NCI-H2081 treated with DMSO at 0.1 percent for 48 hours (cell line): ENCODE measurements at places on chromosomes 2 and 18.
A peak's percentile ranks its signal among the peaks of the same experiment; 100 is the strongest.

DNA sequence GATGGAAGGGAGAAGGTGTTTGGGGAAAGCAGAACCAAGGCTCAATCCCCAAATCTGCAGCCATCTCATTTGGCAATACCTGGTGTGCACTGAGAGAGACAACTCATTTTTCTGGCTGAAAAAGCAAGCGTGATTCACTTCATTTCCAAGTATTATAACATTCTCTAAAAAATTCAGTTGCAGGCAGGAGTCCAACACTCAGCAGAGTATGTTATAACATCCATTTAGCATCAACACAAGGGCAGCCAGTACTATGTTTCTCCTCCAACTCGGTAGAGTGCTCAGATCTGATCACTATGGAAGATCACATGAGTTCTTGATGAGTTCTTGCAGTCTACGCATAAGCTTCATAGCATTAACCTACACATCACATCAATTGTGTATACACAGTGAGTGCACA lies 99.4 kb upstream of the PID1 start:
- DNase-seq = no peak

DNA sequence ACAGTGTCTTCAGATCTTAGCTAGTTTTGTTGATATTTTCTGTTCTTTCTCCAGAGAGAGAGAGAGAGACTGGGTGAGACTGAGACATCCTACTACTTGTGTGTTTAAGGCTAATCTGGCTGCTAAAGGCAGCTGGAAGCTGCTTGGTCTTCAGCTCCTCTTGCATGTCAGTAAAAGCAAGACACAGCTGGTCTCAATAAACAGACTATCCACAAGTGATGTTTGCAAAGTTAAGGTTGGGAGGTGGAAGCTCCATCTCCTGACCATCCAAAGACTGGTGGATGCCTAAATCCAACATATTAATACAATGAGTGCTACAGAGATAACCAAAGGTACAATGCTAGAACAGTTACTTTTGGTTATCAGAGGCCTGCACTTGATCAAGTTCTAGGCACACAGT lies 17.8 kb downstream of the ERFE start:
- DNase-seq = no peak

GRCh38 chr18:7941533-7941932 lies 374.4 kb downstream of the PTPRM start:
- DNase-seq = peak; percentile 88

GRCh38 chr18:30982285-30982992 lies 60.1 kb downstream of the DSC3 start:
- no peak for DNase-seq

DNA sequence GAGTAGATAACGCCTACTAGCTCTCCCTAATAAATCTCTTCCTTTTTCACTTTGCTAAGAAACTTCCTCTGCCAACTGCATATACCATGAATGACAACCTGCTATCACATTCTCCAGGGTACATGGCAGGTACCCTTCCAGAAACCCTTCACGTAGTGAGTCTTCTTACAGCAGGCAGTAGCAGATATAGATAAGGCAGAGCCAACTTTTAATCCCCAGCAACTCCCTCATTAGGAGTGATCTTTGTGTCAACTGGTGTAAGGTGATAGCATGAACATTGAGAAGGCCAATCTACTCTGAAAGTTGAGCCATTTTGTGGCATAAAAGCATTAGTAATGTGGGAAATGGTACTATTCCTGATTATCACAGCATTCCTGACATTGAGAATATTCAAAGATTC lies 5.7 kb upstream of the STK17B start:
- no peak for DNase-seq

DNA sequence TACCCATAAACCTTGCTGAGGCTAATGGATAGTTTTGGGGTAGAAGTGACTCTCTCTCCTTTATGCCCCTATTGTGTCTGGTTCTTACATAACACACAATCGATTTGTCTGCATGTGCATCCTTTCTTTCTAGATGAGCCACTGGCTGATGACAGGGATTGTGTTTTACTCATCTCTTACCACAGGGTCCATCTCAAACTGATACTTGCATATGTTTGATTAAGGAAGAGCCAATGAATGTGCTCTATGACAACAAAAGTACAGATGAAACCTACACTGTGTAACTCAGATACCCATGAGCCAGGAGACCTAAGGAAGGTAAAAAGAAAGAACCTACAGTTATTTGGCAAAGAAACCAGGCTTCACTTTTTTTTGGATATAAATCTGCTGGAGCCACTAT lies 13.2 kb upstream of the BZW1 start:
- no peak for DNase-seq

GRCh38 chr2:10007921-10008808 lies 35.2 kb upstream of the KLF11 start:
- DNase-seq = no peak

DNA sequence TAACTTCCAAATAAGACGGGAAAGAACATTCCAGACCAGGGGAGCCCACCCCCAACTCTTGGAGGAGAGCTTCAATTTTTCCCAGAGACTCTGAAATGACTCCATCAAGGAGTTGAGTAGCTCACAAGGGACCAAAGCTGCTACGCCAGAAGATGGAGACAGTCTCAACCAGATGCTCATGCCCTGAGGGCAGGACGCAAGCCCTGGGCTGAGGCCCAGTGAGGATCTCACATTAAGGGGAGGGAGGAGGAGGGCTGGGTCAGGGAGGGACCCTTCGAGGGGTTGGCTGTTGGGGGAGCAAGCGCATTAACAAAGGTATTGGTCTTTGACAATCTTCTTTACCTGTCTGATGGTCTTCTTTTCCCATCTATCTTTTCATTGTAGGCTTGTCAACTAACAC lies 141.3 kb upstream of the SLC1A4 start:
- no peak for DNase-seq

GRCh38 chr2:50995610-50996009 lies 36.3 kb downstream of the NRXN1 start:
- DNase-seq = no peak

GRCh38 chr2:28004086-28004485 lies 113.6 kb downstream of the BABAM2 start:
- no peak for DNase-seq

- DNase-seq = peak; percentile 20
These were observed 26.1 kb downstream of the KCTD18 start for GRCh38 chr2:200483729-200484198.

DNA sequence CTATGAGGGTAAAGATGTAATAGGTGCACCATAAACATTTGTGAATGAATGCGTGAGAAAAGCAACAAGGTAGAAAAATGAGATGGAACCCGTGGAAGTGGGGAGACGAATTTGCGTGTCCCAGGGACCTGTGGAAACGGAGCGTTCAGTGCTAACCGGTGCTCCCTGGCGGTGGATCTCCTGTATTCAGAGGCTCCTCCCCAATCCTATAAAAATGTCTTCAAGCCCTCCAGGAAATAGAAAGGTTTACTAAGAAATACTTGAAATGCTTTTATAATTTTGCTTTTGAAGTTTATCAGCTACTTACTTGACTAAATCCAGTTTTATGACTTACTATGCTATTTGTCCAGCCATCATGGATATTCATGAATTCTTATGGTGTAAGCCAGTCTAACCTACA lies 62.8 kb upstream of the RBM44 start:
- no peak for DNase-seq

DNA sequence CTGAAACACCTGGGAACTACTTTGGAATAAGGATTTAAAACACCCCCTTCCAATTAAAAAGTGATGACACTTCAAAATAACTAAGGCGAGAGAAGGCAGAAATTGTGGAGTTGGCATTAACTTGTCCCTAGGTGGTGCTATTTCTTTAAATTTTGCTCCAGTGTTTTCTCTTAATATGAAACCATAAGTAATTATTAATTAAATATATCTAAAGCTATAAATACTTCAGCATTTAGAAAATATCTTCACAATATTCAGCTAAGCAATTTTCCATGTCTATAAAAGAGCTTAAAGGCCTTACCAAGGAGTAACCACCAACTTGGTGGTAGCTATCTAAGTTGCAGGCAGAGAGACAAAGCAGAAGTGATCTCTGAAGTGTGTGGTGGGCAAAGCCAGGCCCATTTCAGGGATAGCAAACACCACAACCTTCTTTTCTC lies 186.8 kb upstream of the PGAP1 start:
- DNase-seq = peak; percentile 1

DNA sequence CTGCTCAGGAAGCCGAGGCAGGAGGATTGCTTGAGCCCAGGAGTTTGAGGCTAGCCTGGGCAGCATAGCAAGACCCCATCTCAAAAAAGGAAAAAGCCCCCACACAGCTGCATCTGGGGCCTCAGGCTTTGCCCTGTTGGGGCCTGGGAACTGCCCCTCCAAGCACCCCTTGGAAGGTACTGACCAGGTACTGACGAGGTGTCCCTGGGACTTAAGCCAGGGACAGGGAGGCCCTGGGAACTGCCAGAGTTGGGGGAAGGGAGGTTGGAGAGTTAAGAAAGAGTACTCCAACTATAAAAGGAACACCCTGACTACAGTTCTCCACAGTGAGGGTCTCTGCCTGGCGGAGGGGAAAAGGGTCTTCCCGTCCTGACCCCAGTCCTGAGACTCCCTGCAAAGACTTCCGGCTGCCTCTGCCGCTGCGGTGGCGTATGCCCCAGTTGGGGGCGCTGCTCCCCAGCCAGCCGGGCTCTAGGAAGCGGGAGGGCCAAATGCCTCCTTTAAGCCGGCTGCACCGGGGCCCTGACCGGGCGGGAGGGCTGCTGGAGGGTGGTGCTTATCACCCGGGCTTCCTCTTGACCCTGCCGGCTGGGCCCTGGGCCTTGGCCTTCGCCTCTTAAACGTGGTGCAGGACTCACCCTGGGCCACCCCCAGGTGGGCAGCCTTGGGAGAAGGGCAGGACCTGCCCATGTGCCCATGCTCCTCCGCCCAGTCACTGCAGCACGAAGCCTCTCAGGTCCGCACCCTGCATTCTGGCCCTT lies 12.8 kb downstream of the SLC30A3 start:
- DNase-seq = no peak

DNA sequence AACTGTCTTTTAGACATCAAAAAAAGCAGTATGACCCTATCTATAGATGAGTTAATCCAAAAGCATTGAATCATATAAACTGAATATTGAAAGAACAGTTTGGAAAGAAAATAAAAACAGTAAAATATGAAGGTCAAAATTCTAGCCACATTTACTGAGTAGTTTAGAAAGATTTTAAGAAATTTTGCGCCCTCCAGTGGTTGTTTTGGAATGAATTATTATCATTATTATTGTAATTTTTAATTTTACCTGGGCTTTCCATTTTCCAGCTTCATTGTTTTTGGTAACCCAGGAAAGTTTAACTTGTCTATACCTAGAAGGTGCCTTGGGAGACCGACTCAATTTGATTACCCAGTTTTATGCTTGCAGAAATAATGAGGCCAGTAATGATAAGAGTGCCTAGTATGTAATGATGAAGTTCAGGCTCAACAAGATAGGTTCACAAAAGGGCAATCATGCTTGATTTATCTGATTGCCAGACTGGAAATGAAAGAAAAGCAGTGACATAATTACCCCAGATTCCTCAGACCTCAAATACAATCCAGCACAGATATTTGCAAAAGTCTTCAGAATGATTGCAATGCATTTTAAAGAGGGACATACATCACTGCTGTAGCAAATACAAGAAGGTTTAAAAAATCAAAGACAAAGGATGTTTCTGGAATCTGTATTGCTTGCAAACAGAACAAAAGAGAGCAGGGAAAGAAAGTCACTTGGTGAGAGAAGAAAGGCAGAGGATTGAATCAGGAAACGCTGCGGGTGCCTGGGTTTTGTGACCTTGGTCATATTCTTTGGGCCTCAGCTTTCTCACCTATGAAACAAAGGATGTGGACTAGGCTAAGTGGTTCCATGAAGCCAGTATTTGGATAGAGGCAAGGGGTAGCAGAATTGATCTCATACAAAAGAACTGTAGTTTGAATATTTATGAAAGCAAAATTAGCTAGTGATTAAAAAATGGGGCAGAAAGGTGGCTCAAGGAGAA lies 153.8 kb downstream of the MAP2 start:
- DNase-seq = no peak

- DNase-seq = no peak
These were observed 57.7 kb downstream of the SH3RF3 start for GRCh38 chr2:109186656-109187250.

DNA sequence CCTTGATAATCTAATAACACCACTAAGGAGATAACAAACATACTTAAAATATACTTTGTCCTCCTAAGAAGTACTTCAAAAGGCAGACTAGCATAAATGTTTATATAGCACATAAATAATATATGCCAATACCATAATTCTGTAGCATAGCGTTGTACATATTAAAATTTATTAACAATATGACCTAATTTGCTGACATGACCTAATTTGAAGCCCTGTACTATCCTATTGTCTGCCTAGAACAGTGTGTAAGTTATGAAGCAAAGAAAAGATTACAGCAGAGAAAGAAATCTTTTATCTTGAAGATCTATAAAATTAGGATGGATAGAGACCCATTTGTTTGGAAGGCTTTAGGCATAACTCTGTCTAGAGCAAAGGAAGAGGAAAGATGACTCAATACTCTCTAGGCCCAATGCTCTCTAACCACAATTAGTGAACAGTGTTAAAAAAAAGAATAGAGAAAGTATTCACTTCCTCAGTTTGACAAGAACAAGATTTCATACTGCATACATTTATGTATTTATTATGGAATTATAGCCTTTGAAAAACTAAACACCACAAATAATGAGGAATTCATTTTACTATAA lies 231.3 kb downstream of the ZRANB3 start:
- no peak for DNase-seq

- DNase-seq = no peak
These were observed 387.2 kb downstream of the SOX11 start for GRCh38 chr2:6079405-6079804.

DNA sequence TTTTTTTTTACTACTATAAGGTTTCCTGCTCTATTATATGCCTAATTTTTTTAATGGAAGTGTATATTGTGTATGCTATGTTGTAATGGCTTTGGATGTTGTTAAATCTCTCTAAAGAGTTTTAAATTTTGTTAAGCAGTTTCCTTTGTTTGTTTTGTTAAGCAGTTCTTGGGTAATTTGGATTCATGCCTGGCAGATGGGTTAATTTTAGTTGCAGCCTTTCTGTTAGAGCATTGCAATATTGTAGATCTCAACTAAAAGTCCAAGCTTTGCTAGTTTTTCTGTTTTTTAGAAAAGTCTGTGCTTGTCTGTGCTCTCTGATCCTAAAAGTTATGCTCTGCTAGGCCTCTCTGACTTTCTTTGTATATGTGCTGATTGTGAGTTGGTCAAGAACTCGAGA lies 1229.0 kb upstream of the NRXN1 start:
- no peak for DNase-seq

- DNase-seq = no peak
These were observed 23.4 kb upstream of the UGP2 start for GRCh38 chr2:63818271-63818670.

- DNase-seq = no peak
These were observed 43.6 kb downstream of the MCFD2 start for GRCh38 chr2:46871976-46872381.

DNA sequence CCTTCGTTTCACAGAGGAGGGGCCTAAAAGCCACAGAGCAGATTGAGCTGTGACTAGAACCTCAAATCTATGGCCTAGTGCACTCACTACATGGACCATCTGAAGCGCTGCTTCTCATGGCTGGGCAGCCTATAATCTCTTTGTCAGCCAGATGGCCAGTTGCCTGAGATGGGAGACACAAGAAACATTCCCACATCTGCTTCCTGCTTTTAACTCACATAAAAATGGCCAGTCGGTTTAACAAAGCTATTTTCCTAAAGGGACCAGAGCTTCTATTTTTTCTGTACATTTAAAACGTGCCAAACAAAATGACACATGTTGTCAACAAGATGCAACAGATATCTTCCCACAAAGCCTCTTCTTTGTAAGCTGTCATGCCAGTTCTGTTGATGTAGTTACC lies 173.8 kb downstream of the GFPT1 start:
- no peak for DNase-seq
